ENCODE measurements at places on chromosomes 4 and X.

DNA sequence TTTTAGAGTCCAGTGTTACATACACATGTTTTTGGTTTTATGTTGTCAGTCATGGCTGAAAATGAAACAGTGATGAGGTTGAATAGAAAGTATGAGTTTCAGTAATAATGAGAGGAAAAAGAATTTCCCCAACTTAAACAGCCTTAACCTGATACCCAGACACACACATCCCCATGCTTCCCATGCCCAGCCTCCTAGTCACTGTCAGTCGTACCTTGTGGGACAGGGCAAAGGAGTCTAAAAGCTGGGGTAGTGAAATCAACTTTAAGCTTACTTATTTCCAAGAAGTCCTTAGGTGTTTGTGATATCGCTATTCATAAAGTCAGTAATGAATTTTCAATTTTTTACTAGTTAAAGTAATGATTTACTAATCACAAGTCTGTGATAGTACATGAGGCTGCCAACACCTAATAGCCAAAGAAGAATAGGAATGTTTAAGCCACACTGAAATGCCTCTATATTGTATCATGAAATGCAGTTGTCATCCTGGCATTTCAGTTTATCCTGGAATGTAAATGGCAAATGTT is 24.3 kb upstream of the GPR34 start:
- DNase-seq = no peak

DNA sequence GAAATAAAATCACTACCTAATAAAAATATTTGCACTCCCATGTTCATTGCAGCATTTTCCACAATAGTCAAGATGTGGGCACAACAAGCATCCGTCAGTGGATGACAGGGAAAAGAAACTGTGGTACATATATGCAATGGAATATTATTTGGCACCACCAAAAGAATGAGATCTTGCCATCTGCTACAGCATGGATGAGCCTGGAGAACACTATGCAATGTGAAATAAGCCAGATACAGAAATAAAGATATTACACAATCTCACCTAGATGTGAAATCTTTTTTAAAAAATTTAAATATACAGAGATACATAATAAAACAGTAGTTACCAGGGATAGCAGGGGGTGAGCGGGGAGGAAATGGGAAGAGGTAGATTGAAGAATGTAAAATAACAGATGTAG is 44.8 kb downstream of the LDB2 start:
- no peak for DNase-seq

- no peak for DNase-seq
Observed at GRCh38 chrX:6067600-6067999, 161.1 kb downstream of the NLGN4X start.

DNA sequence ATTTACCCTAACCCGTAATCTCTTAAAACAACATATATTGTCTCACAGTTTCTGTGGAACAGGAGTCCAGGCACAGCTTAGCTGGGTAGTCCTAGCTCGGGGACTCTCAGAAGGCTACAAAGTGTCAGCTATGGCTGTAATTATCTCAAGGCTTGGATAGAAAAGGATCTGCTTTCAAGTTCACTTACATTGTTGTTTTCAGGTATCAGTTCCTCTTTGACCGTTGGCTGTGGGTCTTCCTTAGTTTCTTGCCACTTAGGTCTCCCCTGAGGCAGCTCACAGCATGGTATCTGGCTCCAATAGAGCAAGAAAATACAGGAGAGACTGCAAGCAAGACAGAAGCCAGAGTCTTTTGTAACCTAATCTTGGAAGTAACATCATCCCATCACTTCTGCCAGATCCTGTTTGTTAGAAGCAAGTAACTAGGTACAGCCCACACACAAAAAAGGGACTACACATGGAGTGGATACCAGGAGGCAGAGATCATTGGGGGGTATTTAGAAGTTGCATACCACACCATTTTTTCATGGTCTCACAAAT is 137.0 kb downstream of the MAGEB5 start:
- DNase-seq = no peak

DNA sequence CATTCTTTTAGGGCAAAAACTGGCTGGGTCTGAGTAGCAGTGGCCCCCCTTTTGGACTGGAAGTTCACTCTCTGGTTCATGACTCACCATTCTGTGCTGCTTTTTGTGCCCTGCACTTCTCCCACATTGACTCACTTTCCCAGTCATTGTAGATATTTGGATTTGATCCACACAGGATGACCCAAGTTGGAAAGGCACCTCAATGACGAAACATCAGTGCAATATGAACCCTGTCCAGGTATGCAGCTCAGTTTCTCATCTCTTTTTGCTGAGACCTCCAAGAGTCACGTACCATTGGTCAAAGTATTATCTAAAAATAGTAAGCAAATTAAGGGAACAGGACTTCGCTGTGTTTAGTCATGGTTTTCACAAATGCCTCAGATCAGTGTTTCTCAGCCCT is 92.7 kb downstream of the CBLL2 start:
- DNase-seq = no peak

DNA sequence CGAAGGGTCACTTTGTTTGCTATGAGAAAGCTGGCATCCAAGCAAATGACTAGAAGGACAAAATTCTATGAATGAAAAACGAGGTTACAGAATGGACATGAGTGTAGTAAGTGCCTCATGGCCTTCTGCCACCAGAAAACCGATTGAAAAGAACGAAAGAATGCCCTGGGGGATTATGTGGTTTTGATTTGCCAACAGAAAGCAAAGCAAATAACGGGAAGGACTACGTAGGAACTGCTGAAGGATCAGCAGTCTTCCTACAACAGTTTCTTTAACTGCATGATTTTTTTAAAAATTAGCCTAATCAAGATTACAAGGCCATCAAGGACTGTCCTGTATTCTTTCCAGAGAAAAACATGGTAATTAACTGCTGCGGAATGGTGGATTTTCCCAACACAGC is 50.6 kb downstream of the NRK start:
- no peak for DNase-seq

- no peak for DNase-seq
Observed at GRCh38 chr4:90798948-90799347, 671.8 kb downstream of the CCSER1 start.

GRCh38 chr4:8348071-8348470 is 78.5 kb downstream of the HTRA3 start:
- peak; percentile 29 for DNase-seq

GRCh38 chr4:133058701-133059100 is 90.4 kb upstream of the PCDH10 start:
- no peak for DNase-seq

GRCh38 chr4:105148356-105148755 is 1.7 kb downstream of the TET2 start:
- no peak for DNase-seq

GRCh38 chr4:53522334-53522733 is 69.0 kb downstream of the LNX1 start:
- DNase-seq = no peak

- DNase-seq = peak; percentile 34
Observed at GRCh38 chr4:151407466-151408379, 1.3 kb upstream of the FHIP1A start.

DNA sequence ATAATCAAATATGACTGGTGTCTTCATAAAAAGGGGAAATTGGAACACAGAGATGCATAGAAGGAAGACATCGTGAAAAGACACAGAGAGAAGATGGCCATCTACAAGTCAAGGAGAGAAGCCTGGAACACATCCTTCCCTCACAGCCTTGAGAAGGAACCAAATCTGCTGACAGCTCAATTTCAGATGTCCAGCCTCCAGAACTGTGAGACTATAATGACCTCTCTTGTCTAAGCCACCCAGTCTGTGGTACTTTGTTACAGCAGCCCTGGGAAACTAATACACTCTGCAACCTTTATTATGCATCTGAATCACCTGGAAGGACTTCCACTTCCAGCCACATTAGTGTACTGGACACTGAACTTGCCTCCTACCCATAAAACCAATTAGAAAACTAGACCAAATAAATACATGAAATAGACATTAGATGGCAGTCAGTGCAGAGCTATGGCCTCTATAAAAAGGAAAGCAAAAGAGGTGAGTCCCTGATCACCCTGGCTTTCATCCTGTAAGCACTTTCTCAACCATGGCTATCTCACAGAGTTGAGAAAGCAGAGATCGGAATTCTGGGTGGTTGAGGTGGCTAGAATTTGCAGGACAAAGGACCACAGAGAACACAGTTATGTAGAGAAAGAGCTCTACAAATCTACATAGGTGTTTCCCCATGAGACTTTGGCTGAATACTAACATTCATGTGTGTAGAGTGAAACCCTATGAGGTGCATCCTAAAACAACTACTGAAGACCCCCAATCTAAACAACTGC is 25.7 kb downstream of the GAB3 start:
- DNase-seq = no peak

- peak; percentile 40 for DNase-seq
Observed at GRCh38 chr4:147942729-147943128, 210.8 kb downstream of the ARHGAP10 start.

DNA sequence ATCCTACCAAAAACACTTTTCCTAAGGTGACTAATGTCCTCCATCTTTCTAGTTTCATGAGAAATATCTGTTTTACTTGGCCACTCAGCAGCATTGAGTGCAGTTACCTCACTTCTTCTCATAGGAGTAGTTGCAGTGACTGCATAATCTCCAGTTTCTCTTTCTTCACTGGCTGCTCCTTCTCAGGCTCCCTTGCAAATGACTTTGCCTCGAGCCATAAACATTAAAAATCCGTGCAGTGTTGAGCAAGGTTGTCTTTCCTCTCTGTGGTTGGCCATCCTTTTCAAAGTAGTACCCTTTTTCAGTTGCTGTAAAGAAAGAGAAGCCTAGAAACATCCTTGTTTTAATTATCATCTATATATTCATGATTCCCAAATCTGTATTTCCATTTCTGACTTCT is 10.2 kb upstream of the PRKG2 start:
- DNase-seq = no peak

- DNase-seq = no peak
Observed at GRCh38 chr4:79217025-79217424, 108.8 kb downstream of the NAA11 start.

GRCh38 chr4:151717314-151717713 is 43.5 kb downstream of the GATB start:
- DNase-seq = no peak

GRCh38 chrX:125826080-125826479 is 340.0 kb downstream of the DCAF12L2 start:
- DNase-seq = no peak

DNA sequence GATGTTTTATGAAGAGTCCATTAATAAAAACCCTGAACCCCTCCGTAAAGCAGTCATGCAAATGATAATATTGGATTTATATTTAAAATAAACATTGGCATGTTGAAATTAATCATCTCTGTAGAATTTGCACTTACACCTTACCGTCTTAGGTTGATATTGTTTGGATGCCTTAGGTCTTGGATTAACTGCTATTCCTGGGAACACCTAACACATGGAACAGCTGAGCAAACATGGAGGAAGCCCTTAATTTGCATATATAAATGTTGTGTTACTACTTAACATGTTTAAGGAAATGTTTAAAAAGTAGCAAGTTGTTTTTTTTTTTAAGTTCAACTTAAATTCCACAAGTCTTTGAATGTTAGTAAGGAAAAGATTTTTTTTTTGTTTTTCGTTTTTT is 62.5 kb downstream of the NSD2 start:
- no peak for DNase-seq

DNA sequence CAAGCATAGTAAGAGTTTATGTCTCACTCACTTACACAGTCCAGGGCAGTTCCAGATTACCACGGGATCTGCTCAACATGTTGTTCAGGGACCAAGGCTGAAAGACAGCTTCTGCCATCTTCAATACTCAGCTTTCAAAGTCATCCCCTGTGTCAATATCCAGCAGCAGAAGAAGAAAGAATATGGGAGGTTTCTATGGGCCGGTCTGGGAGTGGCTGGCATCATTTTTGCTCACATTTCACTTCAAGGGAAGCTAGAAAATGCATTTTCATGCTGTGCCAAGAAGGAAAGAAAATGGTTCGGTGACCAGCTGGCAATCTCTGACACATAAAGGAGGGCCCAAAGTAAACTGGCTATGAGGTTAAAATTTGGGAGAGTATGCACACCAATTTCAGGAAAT is 211.5 kb upstream of the KLF3 start:
- DNase-seq = no peak

DNA sequence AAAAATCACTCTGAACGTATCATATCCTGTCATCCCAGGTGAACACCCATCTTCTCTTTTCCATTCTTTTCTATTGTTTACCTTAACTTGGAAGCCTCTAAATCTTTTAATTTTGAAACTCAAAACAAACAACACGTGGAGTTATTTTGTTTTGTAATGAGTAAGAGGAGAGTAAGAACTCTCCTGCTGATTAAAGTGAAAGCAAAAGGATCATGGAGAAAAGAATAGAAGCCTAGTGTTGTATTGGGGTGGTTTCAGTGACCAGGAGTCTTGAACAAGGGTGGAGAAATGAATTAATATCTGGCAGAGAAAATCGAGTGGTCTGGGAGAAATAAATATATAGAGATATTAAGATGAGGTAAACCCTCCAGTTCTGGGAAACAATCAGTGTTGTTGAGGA is 237.4 kb upstream of the UGT8 start:
- DNase-seq = no peak

DNA sequence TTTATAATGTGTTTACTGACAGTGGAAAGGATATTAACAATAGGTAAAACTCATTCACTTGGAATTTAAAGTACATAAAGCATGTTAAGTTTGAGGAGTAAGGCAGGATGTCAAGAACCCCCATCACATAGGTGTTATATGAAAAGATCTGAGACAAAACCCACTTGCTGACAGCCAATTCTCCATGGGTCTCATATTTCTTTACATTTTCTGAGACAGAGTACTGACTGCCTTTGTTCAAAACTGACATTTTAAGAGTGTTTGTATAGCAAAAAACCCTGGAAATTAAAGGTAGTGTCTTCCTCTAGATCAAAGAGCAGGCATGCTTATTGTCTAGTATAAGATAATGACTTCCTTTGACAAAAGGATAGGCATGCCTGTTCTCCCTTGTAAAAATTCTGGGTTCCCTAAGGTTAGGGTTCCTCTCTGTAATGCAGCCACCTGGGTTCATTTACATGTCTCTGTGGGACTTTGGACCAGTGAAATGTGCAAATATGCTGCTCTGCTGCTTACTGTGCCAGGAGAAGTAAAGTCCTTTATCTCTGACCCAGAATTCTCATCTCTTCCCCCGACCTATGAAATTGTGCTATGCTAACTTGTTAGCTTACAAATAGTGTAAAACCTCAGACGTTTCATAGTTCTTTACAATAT is 123.6 kb downstream of the PCDH18 start:
- DNase-seq = no peak

All from suppressor macrophage treated with lipopolysaccharide for 1 hour (primary cell).